ENCODE measurements at places on chromosomes 7 and 10.

GRCh38 chr10:2263561-2263960, 526.2 kb upstream of the ADARB2 start:
- DNase-seq, result no peak

- no peak for DNase-seq
Measured at GRCh38 chr10:49650724-49651034, 28.8 kb upstream of the C10orf53 start.

GRCh38 chr10:33335801-33336581, 1.5 kb upstream of the NRP1 start:
- no peak for DNase-seq

GRCh38 chr10:15052121-15052520, 8.4 kb downstream of the OLAH start:
- DNase-seq, result no peak

DNA sequence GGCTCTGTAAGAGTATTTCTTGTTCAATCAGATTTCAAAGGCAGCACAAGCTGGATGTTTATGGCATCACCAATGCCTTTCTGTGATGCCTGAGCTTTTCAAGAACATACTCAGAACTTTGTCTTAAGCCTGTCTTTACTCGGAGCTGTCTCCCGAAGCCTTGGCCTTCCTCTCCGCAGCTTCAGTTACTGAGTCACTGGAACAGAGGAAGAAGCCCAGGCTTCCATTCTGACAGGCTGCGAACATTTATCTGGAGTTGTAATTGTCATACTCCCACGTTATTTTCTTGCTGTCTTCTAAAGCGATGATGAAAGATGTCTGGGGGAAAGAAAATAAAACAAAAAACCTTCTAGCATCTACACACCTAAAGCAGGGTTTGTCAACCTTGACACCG, 43.9 kb downstream of the GRK5 start:
- DNase-seq, result peak; percentile 76

GRCh38 chr10:111130471-111130870, 53.6 kb downstream of the ADRA2A start:
- DNase-seq, result no peak

GRCh38 chr7:66768865-66769832, 28.6 kb downstream of the RABGEF1 start:
- no peak for DNase-seq

DNA sequence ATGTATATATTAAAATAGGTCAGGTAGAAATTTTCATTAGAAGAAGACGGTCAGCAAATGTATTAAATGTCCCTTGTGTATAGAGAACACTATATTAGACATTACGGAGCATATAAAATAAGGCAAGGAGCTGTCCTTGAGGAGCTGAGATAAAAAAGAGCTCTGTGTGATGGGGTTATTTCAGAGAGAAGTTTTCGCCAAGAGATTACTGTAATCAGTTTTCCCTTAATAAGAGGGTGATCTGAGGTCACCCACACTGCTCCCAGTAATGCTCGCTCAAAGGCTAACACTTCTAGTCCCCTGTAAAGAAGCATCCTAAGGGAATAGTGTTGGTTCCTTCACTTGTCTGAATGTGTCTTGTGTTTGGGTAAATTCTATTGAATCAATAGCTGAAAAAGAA, 86.7 kb upstream of the PRR15 start:
- DNase-seq, result no peak

DNA sequence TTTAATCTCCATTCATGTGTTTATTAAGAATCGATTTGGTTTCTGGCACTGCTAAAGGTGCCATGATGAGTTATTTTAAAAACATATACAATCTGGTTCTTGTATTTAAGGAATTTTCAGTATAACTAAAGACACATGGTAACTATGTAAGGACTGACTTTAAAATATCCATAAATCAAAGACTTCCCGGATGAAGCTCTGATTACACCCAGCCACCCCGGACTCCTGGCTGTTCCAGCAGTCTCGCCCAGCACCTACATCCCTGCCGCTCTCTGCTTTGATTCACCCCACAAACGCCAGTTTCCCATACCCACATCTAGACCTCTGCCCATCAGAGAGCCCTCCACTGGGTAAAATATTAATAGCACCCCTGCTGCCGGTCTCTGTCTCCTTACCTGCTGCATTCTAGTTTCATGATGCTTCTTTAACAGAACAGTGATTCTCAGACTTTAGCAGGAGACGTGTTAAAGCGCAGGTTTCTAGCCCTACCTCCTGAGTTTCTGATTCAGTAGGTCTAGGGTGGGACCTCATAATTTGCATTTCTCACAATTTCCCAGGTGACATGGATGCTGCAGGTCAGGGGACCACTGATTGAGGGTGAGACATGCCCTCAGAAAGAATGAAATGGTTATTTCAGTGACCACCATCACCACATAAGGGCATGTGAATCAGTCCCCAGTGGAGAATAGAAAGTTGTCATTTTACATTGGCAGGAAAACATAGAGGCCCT, 185.7 kb downstream of the KIAA1217 start:
- DNase-seq, result no peak

DNA sequence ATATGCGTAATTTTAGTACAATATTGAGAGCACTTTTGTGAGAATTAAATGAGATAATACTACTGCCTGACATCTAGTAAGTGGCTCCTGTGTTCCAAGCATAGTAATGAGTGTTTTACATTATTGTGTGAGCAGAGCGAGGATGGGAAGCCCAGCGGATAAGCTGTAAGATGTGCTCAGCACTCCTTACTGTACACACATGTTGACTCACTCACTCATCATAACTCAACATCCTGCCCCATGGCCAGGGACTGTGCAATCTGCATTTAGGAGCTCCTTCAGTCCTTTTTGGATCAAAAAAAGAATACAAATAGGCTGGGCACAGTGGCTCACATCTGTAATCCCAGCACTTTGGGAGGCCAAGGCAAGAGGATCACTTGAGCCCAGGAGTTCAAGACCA, 72.9 kb upstream of the NEBL start:
- peak; percentile 11 for DNase-seq

- DNase-seq, result no peak
Measured at GRCh38 chr10:85413570-85413969, 953.0 kb downstream of the GRID1 start.

GRCh38 chr7:127383123-127383835, 9.2 kb downstream of the ZNF800 start:
- DNase-seq, result no peak

- DNase-seq, result peak; percentile 100
Measured at GRCh38 chr7:151038951-151039849, 9.1 kb upstream of the ASIC3 start.

GRCh38 chr7:151012911-151013347, 11.4 kb downstream of the ATG9B start:
- DNase-seq, result no peak

- no peak for DNase-seq
Measured at GRCh38 chr7:156220078-156220605, 407.9 kb upstream of the SHH start.

DNA sequence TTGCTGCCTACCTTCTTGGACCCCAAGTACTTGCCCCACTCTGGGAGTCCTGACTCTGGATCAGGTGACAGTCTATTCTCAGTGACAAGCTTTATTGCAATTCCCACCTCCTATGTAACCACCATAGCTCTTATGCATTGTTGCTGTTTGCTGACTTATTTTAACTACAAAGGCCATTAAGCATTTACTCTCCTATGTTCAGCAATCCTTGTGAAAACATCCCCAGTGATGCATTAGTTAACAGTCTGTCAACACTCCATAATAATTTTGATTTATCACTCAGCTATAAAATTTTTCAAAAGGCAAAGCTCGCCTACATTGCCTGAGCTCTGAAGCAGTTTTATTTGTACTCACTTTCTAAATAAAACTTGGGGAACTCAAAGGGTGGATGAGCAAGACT, 871.8 kb upstream of the SORCS1 start:
- no peak for DNase-seq

DNA sequence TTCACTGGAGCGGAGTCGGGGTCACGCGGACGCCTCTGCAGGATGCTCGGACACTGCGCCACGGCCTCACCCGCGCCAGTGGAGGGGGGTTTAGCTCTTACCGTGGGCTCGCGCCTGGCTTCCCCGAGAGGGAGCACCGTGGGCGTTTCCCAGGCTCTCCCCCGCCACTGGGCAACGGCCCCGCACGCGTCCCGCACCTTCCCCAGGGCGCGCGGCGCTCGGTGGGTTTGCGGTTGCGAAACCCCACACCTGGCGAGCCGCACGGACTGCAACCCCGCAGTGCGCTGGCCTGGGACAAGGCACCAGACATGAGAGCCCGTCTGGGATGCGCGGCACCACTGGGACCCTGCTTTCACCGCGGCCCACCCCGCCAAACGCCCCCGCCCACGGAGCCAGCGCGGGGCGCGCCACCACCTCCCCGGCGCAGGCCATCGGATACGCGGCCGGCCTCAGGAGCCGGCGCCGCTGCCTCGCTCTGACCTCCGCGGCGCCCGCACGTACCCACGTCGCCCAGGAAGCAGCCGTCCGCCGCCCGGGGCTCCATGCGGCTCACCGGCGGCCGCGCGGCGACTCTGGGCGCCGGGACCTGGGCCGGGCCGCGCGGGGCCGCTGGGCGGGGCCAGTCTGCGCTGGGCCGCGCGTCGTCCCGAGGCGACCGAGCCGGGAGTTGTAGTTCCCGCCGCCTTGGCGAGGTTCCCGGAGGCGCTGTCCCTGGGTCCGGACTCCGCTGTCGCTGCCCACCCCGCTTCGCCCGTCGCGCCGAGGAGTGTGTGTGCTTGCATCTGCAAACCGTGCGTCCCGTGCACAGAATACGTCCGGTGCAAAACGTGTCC, at the start of gene ASB13:
Gene ASB13, minus strand, starts transcription at position 588 of the 833 bp plus-strand sequence. Its CDS starts 44 bp downstream, at position 544.
- peak; percentile 58 for DNase-seq
